ENCODE measurements at places on chromosomes 3 and 15.

DNA sequence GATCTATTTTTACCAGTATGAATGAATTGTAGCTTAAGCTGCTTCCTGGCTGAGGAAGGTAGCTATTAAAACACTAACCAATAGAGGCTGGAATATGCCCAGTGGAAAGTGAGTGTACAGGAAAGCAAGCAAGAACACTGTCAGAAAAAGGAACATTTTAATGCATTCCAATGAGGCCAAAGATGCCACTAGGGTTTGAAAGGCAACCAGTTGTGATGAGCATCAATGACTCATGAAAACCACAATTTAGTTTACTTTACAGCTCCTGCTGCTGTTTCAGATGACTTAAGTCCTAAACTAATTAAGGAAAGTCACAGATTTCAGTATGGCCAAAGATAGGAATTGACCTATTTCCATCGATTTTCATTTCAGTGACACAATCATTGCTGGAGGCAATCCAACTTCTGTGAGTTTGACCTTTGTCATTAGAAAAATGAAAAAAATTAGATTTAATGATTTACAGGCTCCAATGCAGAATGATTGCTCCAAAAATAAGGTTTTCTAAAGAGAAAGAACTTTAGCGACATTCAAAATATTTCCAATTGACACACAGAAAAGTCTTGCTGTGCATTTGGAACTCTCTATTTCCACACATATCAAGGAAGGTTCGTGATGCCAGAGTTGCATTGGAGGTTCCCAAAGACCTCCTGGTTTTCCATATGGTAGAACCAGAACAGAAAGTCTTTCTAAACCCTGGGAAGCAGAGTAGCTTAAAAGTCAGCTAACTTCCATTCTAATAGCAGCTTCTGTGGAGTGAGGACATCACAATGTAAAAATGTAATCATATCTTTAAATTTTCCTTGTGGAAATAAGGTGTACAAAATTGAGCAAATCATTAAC lies 103.0 kb downstream of the SUCNR1 start:
- no peak for DNase-seq

- no peak for DNase-seq
Measured at GRCh38 chr3:40971191-40972168, 227.8 kb upstream of the CTNNB1 start.

- DNase-seq = no peak
Measured at GRCh38 chr3:39519554-39520288, 52.2 kb downstream of the MOBP start.

- DNase-seq = no peak
Measured at GRCh38 chr3:196341137-196341536, 2.9 kb upstream of the TM4SF19 start.

DNA sequence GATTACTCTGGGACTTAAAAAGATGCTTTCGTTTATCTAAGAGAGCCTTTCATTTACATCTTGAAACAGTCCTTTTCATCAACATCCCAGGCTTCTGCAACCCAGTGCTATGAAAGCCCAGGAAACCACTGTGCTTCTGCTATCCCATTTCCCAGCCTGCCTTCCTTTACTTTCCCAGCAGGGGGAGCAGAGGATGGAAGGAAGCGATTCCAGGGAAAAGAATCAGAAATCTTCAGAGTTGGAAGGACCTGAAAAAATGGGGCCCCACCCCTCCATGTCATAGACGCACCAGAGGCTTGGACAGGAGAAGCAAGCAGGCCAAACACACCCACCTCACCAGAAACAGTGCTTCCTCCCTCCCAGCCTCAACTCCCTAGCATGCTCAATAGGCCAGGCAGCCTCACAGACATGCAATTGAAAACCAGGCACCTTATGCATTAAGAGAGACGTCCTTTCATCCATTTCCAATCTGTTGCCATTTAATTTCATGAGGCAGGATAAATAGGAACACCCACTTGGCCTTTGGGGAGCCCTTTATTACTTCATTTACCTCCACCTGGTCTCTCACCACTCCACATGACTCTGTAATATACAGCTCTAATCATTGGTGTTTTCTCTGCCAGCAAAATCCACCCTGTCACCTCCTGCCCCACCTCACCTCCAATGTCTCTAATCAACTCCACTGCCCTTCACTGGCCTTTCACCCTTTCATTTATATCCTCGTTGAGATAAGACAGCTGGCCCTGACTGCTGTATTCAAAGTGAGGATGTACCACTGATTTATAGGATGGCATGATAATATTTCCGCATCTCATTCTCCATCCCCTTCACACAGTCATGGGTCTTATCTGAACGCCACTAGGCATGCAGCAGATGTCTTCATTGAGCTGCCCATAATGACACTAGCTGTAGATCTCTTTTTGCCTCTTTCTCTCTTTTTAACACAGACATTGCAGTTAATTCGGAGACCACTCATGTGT lies 583.9 kb downstream of the NTRK3 start:
- no peak for DNase-seq

All from activated T-cell treated with anti-CD3 and anti-CD28 coated beads for 4 hours (primary cell).